ENCODE measurements at places on chromosomes 1 and 21.

- no peak for DNase-seq
These were observed 216.3 kb upstream of the NR5A2 start for GRCh38 chr1:199811163-199811562.

DNA sequence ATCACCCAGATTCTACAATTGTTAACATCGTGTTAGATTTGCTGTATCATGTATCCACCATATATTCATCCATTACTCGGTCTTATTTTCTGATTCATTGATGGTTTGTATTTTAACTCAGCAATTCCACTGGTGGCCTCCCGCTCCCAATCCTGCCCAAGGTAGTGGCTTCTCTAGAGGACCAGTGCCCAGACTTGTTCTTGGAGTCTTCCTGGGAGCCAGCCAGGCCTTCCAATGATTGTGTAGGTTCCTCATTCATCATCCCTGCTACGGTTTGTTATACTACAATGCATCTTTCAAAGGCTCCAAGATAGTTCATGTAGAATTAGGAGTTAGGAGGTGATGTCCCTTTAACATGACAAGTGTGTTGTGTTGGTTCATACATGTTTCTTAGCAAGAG is 451.1 kb downstream of the SETD4 start:
- DNase-seq = no peak

- peak; percentile 22 for DNase-seq
These were observed at the start of gene STUM for GRCh38 chr1:226548256-226549093. Gene STUM (plus strand): TSS chr1:226548764. CDS start chr1:226548905, 141 bp downstream.

DNA sequence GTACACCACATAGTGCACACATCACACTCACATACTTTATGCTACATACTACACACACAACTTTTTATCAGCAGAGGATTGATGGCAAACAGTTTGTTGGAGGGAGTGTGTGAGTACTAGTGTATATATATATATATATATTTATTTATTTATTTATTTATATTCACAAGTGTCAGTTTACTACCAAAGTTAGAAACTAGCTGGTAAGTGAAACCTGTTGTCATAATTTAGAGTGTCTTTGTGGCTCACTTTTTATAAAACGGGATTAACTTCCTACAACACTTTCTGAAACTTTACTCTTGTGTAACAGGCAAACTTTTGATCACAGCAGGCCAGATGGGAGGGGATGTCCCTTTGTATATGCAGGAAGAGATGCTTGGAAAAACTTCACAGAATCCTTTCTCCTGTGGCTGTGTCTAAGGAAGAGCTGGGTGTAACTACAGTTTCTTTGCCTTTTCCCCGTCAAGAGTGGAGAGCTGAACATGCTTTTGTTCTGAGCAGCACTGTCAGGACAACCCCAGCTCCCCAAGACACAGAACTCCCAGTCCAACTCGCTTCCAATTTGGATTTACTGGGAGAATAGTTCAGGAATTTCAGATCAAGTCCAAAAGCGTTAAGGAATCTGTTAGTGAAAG is 1.9 kb upstream of the SAMD13 start:
- no peak for DNase-seq

DNA sequence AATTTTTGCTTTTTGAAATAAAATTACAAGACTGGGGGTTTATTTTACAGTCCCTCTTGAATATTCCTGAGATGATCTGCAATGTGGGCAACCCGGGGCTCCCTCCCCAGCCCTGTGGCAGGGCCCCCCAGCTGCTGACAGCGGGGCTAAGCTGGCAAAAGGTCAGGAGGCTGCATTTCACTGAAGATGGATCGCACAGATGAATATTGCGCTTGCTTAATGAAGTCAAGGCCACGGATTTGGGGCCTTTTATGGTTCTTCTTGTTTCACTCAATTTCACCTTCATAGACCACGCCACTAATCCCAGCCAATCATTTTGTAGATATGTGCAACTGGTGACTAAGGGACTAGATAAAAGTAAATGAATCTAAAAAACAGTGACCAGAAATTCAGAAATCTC is 50.8 kb upstream of the SLC22A15 start:
- DNase-seq = no peak

DNA sequence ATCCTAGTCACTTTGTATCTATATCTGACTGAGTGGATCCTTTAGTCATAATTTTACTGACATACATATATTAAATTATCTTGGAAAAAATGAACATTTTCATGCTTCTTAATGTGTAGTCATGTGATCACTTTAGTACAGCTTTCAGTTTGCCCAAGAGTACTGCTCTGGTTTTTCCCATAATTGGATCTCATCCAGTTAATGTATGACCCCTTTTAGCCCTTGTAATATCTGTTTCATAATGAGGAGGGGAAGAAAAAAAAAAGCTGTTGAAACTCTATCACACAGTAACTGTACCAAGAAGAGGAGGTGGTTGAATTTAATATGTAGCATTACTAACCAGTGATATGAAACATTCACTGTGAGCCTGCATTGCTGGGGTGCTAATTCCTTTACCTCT is 328.7 kb downstream of the PTPRC start:
- no peak for DNase-seq

GRCh38 chr1:167687919-167688519 is 33.8 kb upstream of the MPZL1 start:
- DNase-seq = peak; percentile 80

DNA sequence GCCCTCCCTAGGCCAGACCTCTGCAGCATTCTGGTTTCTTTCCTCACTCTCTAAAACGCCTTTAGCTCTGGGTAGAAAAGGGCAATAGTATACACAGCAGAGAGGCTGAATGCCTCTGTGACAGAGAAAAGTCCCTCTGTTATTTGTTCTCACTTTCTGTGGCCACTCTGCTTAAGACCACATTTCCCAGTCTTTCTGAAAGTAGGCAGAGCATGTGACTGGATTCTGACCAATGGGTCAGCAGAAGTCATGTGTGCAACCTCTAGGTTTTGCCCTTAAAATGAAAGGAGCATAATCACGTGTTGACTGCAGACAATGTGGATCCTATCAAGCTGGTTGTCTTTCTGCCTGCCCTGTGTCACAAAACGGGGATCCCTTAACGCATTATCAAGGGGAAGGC is 79.7 kb upstream of the MARK1 start:
- DNase-seq = no peak

GRCh38 chr1:109112056-109112651 is 1.8 kb upstream of the ELAPOR1 start:
- no peak for DNase-seq

GRCh38 chr1:103171041-103171590 is 62.8 kb upstream of the COL11A1 start:
- no peak for DNase-seq

- peak; percentile 37 for DNase-seq
These were observed 3.1 kb downstream of the USP48 start for GRCh38 chr1:21779613-21780521.

DNA sequence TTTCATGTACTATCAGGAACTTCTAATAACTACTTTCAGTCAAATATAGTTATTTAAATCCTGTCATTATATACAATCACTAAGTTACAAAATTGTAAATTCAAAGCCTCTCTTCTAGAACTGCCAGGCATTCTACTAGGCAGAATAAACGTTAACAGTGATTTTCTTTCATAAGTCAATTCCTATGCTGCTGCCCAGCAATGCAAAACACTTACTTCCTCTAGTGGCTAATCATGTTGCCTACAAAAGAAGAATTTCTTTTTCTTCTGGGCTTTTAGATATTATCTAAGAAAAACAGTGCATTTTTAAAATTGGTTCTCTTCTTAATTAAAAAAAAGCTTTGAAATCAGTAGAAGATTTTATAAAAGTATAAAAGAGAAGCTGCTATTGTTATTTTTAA is 509.8 kb upstream of the ADAMTS5 start:
- no peak for DNase-seq

- DNase-seq = no peak
These were observed 7.1 kb downstream of the MORN1 start for GRCh38 chr1:2384130-2384860.

- DNase-seq = no peak
These were observed 376.5 kb upstream of the DAB1 start for GRCh38 chr1:57800376-57800775.

GRCh38 chr1:245332513-245332912 is 177.7 kb downstream of the KIF26B start:
- peak; percentile 39 for DNase-seq

DNA sequence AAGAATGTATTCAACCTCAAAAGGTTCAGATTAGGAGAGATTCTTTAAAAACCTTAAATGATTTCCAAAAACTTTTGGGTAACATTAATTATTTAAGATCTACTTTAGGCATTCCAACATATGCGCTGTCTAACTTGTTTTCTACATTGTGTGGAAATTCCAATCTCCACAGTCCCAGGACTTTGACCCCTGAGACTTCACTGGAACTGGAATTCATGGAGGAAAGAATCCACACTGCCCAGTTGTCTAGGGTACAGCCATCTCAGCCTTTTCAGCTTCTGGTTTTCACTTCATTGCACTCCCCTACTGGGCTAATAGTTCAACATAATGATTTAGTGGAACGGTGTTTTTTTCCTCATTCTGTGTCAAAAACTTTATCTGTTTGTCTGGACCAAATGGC is 161.5 kb downstream of the IER5 start:
- DNase-seq = no peak

DNA sequence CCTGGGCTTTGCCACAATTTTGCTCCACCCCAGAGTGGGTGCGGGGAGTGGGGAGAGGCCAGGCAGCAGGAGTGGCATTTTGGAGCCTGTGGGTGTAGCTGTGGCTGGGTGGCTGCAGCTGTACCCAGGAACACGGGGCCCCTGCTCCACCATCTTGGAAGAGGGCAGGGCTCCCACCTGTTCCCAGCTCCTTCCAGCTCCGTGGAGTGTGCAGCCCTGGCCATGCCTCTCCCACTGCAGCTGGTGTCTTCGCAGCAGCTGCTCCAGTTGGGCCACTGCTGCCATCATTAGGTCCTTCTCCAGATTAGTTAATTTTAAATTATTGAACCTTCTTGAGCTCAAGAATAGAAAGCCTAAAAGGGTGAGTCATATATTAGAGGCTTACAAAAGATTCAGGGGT is 17.6 kb downstream of the FAM20B start:
- DNase-seq = no peak

- DNase-seq = no peak
These were observed 14.7 kb downstream of the COA7 start for GRCh38 chr1:52683367-52683940.

DNA sequence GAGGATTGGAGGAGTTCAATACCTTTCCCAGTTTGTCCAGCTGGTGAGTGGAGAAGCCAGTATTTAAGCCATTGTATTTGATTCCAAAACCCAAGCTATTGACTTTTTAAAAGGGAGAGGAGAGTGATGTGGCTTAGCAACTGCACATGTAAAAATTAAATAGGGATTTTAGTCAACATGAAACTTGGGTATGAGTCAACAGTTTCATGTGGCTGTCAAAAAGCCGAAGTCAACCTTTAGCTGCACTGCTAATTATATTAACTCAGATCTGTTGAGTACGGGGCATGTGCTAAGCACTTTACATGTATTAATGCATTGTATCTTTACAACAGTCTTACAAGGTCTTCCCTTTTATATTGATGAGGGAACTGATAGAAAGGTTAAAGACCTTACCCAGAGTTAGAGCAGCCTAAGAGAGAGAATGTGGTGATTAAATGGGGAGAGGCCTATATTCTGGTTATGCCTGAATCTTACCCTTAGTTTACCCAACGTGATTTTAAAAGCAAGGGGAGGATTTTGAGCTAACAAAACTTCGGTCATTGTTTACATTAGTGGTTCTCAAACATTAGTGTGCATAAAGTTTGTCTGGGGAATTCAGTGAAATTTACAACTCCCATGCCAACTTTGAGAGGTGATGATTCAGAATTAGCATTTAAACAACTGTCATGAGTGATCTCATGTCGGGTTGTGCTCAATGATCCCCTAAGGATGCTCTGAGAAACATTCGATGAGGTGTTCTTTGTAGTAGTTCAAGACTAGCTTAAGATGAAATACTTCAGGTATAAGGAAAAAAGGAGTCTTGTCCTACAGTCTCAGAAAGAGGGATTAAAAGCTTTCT is 6.9 kb upstream of the SLC35F3 start:
- no peak for DNase-seq

DNA sequence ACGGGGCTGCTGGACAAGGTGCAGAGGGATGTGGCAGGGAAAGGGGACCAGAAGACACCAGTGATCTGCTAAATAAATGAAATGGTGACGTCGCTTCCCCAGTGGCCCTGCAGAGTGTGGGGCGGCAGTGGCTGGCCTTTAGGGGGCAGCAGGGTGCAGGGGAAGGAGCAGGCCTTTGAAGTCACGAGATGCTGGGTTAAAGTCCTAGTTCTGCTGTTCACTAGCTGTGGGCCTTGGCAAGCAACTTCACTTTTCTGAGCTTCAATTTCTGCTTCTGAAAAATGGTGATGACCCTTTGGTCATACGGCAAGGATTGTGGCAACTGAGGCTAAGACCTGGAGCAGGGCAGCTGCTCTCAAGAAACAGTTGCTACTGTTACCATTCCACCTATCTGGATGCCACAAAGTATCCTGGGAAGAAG is 9.2 kb upstream of the GALE start:
- peak; percentile 86 for DNase-seq

DNA sequence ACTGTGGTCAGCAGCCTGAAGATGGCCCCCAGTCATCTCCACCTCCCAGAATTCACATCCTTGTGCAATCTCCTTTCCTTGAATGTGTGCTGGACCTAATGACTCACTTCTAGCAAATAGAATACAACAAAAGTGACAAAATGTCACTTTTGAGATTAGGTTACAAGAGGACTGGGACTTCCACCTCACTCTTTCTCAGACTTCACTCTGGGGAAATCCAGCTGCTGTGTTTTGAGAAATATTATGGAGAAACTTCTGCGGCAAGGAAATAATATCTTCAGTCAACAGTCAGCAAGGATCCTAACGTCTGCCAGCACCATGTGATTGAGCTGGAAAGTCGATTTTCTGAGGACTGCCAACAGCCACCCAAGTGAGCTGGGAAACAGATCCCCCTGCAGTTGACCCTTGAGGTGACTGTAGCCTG is 70.5 kb upstream of the GADD45A start:
- no peak for DNase-seq

DNA sequence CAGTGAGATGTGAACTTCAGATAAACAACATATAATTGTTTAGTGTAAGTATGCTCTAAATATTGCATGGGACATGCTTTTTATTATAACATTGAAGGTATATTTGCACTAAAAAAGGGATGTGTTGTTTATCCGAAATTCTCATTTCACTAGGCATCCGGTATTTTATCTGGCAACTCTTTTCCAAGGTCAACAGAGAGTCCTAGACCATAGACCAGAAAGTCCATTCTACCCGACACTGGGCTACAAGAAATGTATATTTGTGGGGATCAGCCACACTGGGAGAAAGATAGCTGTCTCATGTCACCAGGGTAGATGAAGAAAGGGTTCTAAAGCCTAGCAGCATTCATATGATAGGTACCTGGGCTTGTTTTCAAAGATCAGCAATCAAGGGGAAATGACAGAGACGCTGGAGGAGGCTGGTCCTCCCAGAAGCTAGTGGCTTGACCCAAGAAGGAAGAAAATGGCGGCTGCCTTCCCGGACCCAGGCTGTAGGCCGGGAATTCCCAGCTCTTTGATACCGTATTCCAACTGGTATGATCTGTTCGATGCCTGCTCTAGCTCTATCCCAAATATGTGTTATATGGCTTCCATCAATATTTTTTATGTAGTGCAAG is 161.1 kb upstream of the IRF2BP2 start:
- no peak for DNase-seq

- no peak for DNase-seq
These were observed 59.0 kb upstream of the ATP2B4 start for GRCh38 chr1:203567596-203567995.
